ENCODE measurements at places on chromosomes 6 and 20. TPM values are rescaled to one million over a fixed set of nuclear protein-coding genes. Genes with fewer than 3 reads are reported as not detected.

Gene TMEM217
- 7.8 TPM for total RNA-seq

Gene ZBTB46
- total RNA-seq: 2.9 TPM

Gene RGS17
- total RNA-seq: 3.4 TPM

Gene SAMD10
- total RNA-seq: 0.94 TPM

Gene TMEM74B
- total RNA-seq: 1.4 TPM

Gene YWHAB
- total RNA-seq: 156 TPM

Gene LPA
- not detected for total RNA-seq

Gene ELOVL2
- total RNA-seq: 0.05 TPM

Gene GRM1
- not detected for total RNA-seq

Gene HSPA1A
- 167 TPM for total RNA-seq

Gene MAP3K5
- total RNA-seq: 10.1 TPM

Gene RNF182
- total RNA-seq: 4.2 TPM

Gene CCM2L
- 12.3 TPM for total RNA-seq

Gene TMEM151B
- not detected for total RNA-seq

Gene ELOVL5
- total RNA-seq: 77.2 TPM

Gene HTR1E
- total RNA-seq: not detected

Gene EGFL8
- 2.3 TPM for total RNA-seq

Gene OOEP
- not detected for total RNA-seq

Gene EPPIN
- total RNA-seq: not detected

Gene SF3B5
- 291 TPM for total RNA-seq

Gene FAM162B
- 0.44 TPM for total RNA-seq

Gene ELOVL4
- total RNA-seq: 2.4 TPM

Gene PI3
- not detected for total RNA-seq

Gene BPI
- total RNA-seq: not detected

Gene CD93
- total RNA-seq: 394 TPM

Gene VIP
- 0.15 TPM for total RNA-seq

Gene MYCT1
- 122 TPM for total RNA-seq

Gene MYLK4
- 0.05 TPM for total RNA-seq

Gene STX11
- total RNA-seq: 26.5 TPM

Gene AVP
- total RNA-seq: not detected

Gene CPXM1
- total RNA-seq: 0.20 TPM

Gene ADAT2
- 3.8 TPM for total RNA-seq

Gene KIF25
- total RNA-seq: not detected

Gene COL20A1
- not detected for total RNA-seq

Gene SLC17A3
- not detected for total RNA-seq

Gene YIPF3
- 134 TPM for total RNA-seq

Gene COL21A1
- 0.13 TPM for total RNA-seq

Gene PRDM13
- total RNA-seq: not detected

Gene THEMIS
- not detected for total RNA-seq

Gene RREB1
- 13.2 TPM for total RNA-seq

Gene DPPA5
- total RNA-seq: not detected

Gene LHFPL5
- total RNA-seq: not detected

Gene RAMACL
- total RNA-seq: 0.20 TPM

Gene ULBP3
- total RNA-seq: 12.5 TPM

Gene TREM1
- total RNA-seq: not detected

Gene TRERF1
- 0.15 TPM for total RNA-seq
